ENCODE measurements at places on chromosomes 2 and 18.

DNA sequence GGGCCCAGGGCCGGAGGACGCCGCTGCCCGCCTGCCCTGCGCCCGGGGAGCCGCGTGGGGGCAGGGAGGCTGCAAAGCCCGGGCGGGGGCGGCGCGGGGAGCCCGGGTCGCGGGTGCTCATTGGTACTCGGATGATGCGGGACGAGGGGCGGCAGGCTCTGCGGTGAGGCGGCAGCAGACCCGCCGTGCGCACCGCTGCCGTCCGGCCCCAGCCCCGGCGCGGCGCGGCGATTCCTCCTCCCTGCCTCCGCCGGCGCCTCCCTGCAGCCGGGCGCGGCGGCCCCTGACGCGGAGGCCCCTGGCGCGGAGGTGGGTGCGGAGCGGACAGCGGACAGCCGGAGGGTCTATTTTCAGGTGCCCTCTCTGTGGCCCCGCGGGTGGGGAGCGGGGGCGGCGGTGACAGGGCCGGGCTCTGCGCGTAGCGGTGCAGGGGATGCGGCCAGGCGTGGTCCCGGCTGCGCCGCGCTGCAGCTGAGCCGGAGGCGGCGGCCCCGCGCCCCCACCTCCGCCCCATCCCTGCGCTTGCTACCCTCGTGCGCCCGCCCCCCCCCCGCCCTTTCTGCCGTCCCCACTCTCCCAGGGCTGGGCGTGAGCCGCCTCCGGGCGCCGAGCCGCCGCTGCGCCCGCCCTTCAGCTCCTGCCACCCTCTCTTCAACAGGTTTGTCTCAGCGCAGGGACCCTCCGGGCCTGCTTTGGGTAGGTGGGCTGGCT is 640 bp downstream of the SPTBN1 start:
- DNase-seq = no peak

- DNase-seq = no peak
Measured at GRCh38 chr18:58101291-58101794, 57.3 kb downstream of the NEDD4L start.

GRCh38 chr18:31065036-31065773 is 22.7 kb upstream of the DSC3 start:
- DNase-seq = no peak

DNA sequence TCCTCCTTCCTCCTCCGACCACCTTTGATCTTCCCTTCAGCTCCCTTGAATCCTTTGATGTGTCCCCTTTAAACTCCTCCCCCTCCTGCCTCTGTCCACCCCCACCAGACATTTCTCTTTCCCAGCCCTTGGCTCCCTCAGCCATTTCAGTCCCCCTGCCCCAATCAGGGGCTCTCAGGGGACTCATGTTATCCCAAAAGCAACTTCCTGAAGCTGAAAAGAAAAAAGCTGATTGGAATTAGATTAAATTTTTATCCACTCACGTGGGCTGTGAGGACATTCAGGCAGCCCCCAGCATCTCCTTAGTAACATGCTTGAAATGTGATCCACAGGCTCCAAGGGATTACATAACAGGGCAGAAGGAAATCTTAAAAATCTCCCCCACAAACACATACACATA is 81.3 kb downstream of the NEURL3 start:
- no peak for DNase-seq

DNA sequence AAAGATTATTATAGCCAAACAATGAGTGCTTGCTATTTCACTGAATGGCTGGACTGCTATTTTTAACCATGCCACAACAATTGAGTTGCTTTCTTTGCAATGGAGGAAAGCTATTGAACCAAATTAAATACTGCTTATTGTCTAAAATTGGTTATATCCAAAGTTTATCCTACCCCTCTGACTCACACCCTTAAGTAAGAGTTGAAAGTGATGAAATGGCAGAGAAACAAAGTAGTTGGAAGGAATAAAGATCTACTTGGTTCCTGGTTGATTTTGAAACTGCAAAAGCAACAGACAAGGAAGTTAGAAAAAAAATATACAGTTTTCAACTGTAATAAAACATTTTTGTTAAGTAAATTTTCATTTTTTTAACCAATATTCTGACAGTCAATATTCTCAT is 47.5 kb downstream of the EML4 start:
- no peak for DNase-seq

GRCh38 chr2:133609664-133610063 is 41.4 kb upstream of the NCKAP5 start:
- no peak for DNase-seq

DNA sequence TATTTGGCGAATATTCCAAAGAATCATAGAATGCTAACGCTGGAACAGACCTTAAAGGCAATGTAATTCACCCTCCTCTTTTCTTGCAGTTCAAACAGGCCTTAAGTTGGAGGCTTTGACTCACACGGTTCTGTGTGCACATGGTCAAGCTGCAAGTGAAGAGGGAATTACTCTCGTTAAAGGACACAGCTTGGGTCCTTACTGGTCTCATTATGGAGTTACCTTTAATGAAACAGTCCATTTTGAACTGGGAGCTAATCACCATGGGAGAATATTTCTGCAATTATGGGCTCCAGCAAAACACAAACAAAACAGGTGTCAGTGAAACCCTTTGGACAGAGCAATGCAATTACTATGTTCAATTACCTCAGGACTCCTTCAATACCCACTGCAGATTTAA is 135.5 kb downstream of the GAREM1 start:
- DNase-seq = no peak

DNA sequence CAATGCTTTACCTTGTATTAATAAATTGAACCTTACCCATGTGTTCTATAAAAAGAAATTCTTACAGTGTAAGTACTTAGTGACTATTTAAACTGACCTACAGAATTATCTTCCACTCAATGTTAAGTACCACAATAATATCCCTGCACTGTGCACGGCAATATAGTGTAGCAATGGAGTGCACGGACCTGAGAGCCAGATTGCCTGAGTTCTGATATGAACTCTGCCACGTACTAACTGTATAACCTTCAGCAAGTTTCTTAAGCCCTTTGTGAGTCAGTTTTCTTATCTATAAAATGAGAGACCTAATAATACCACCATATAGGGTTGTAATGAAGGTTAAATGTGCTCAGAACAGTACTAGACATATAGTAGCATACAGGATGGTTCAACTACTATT is 66.2 kb downstream of the GPR39 start:
- DNase-seq = no peak

GRCh38 chr2:154794406-154794805 is 95.9 kb downstream of the KCNJ3 start:
- no peak for DNase-seq

GRCh38 chr2:240685771-240686371 is 3.2 kb upstream of the AQP12B start:
- no peak for DNase-seq

GRCh38 chr18:22102953-22103646 is 66.3 kb upstream of the GATA6 start:
- no peak for DNase-seq

DNA sequence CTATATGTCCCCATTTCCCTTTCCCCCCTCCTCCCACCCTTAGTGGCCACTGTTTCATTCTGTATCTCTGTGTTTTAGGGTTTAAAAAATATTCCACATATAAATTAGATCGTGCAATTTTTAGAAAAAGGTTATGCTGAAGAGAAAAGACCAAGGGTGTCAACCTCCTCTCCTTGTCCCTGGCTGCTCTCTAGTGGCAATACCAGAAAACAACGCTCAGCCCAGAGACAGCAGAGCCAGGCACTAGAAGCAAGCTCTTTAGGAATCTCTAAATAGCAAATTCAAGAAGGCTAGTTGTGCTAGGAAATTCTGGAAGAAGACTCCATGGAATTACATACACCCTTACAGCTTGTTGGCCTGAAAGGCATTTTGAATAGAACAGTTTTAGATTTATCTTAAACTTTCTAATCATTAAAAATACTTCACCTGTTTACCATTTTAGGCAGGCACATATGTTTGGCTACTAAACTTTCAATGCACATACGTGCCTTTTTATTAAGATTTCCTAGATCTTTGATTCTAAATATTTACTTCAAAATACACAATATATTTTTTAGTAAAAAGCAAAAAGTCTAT is 35.1 kb upstream of the RASGRP3 start:
- peak; percentile 51 for DNase-seq

DNA sequence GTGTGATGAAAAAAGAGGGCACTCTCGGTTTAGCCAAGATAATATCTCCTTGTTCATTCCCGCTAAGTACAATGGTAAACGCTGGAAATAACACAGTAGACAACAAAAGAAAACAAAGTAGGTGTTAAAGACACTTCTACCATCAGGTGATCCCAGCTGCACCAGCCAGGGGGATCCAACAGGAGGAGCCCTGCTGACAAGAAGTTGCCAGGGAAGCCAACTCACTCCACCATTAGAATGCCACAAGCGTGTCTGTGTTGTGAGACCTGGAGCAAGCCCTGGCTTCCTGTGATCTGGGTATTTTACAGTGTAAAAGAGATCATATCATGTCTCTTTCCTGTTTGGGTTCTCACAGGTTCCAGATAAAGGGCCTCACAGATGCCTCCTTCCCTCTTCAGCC is 117.0 kb downstream of the GRB14 start:
- DNase-seq = no peak

- DNase-seq = no peak
Measured at GRCh38 chr2:74843433-74843832, 9.5 kb downstream of the HK2 start.

DNA sequence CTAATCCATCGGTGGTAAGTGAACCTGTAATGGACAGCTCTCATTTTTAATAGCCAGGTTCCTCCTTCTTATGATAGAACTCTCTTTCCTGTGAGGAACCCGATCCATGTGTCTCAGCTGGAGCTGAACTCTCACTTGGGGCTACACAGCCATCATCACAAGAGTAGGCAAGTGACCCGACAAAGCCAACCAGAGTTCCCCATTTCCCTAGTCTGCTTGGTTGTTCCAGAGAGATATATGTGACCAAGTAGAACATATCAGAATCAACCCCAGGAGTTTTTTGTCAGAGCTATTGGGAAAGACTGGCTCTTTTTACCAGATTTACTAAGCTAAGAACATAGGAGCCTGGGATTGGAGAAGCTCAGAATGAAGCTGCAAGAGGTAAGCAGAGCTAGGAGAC is 14.6 kb upstream of the HNRNPLL start:
- DNase-seq = no peak

DNA sequence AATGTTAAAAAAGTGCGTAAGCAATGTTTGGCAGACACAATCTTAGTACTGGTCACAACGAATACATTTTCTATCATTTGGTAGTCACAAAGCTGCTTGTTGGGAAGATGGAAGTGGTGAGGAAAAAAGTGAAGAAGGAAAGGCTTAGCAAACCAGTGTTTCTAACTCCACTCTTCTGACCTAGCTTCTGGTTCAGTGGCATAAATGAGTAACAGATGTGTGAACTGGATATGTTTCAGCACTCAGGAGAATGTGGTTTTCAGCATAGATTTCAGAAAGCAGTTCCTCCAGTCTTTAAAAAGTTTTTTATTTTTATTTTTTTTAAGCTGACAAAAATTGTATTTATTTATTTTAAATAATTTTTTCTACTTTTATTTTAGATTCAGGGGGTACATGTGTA is 357.1 kb downstream of the CPS1 start:
- DNase-seq = no peak

- DNase-seq = no peak
Measured at GRCh38 chr2:44805401-44806235, 135.9 kb upstream of the SIX3 start.
